ENCODE measurements at places on chromosomes 2 and 18. TPM values are rescaled to one million over a fixed set of nuclear protein-coding genes. Genes with fewer than 3 reads are reported as not detected.

DNA sequence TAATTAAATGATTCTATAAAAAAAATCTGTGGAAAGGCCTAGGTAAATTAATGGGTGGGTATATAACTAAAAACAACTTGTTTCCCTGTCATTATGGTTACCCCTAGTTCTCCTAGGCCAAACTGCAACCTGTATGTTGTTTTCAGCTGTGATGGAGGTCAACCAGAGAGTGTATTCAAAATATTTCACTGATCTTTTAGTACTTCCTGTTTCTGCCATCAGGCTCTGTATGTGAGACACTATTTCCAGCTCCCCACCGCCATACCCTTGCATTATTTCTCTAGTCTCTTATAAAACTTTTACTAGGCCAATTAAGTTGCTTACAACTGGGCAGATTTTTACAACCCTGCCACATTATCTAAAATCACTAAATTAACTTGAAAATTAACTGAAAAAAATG, 21.0 kb upstream of the CDKL4 start:
- no peak for DNase-seq
- no peaks in the 10 kb centered on the region for H3K36me3 ChIP-seq
- no peak overlapping the region for H3K4me3 ChIP-seq
- H3K27me3 ChIP-seq, result no peaks in the 10 kb centered on the region

DNA sequence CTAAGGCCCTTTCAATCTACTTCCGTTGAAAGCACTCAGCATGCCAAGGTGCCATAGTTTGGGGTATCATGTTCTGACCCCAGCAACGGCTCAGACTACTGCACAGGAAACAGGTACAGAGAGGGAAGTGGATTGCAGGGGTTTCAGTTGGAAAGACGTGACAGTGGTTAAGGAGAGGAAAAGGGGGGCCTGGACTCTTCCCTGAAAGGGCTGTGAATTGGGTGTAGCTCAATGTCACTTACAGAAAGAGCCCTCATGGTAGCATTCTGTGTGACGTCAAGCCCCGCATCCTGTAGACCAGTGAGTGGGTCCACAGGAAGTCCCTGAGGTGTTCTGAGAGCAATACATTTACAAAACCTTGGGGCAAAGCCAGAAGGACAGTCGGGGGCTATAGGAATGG, 121.5 kb upstream of the GYPC start:
- no peak overlapping the region for H3K27ac ChIP-seq
- H3K27me3 ChIP-seq, result no peaks in the 10 kb centered on the region
- no peak for DNase-seq
- no peaks in the 10 kb centered on the region for H3K36me3 ChIP-seq

GRCh38 chr2:70104231-70105111, 17.2 kb downstream of the PCBP1 start:
- peak; percentile 78 for DNase-seq
- H3K27me3 ChIP-seq, result no peaks in the 10 kb centered on the region
- H3K36me3 ChIP-seq, result no peaks in the 10 kb centered on the region
- no peak overlapping the region for H3K27ac ChIP-seq
- no peak overlapping the region for H3K4me3 ChIP-seq

GRCh38 chr2:11657646-11658045, 12.3 kb downstream of the NTSR2 start:
- H3K27me3 ChIP-seq, result no peaks in the 10 kb centered on the region
- H3K36me3 ChIP-seq, result no peaks in the 10 kb centered on the region
- no peak overlapping the region for H3K27ac ChIP-seq
- no peak for DNase-seq
- H3K4me1 ChIP-seq, result peaks cover 6% of the 10 kb centered on the region

DNA sequence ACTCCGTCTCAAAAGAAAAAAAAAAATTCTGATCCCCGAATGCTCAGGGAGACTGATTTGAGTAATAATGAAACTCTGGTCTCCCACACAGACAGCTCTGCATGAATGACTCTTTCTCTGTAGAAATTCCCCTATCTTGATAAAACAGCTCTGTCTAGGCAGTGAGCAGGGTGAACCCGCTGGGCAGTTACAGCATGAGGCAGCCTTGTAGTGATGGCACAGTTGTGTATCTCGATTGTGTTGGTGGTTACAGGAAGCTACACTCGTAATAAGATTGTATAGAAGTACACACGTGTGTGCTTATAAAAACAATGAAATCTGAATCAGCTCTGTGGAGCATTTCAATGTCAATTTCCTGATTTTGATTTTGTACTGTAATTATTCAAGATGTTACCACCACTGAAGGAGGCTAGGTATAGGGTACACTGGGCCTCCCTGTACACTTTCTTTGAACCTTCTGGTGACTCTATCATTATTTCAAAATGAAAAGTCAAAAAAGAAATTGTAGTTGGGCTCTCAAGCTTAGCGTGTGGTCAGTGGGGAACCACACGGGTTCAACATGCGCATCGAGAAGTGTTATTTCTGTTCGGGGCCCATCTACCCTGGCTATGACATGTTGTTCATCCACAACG, 34.9 kb upstream of the ATP8B1 start:
- no peak overlapping the region for H3K27ac ChIP-seq
- no peak for DNase-seq
- H3K4me3 ChIP-seq, result no peak overlapping the region
- H3K27me3 ChIP-seq, result no peaks in the 10 kb centered on the region
- no peaks in the 10 kb centered on the region for H3K4me1 ChIP-seq

DNA sequence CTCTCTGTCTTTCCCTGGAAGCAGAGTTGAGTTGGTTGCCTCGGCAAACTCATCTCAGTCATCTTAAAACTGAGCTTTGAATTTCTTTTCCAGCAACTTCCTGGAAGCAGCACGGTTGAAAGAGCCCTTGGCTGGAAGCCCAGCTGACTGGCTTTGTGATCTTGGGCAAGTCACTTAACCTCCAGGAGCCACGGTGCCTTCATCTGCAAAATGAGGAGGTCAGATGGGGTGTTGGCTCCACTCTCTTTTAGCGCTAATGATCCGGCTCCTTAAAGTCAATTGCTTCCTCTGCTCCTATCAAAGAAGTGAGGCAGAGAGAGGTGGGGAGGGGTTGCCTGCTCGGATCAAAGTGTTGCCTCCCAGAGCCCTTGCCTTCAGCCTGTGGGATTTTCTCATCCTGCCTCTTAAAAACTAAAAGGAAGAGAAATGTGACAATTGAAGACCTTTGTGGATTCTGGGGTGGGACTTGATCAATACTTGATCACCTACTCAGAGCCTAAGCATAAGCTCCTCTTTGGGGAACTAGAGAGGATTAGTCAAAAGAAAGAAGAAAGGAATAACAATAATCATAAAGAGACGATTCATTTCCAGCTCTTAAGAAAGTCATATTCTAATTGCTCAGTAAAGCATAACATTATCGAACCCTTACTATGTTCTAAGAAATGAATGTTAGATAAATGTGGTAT, 86.6 kb downstream of the MYCN start:
- no peak for DNase-seq
- no peak overlapping the region for H3K4me3 ChIP-seq
- no peaks in the 10 kb centered on the region for H3K27me3 ChIP-seq
- no peak overlapping the region for H3K27ac ChIP-seq
- no peaks in the 10 kb centered on the region for H3K4me1 ChIP-seq
- no peaks in the 10 kb centered on the region for H3K36me3 ChIP-seq

GRCh38 chr2:150977296-150977695, 284.4 kb downstream of the RBM43 start:
- DNase-seq, result no peak
- H3K4me1 ChIP-seq, result no peaks in the 10 kb centered on the region
- H3K4me3 ChIP-seq, result no peak overlapping the region
- H3K27me3 ChIP-seq, result no peaks in the 10 kb centered on the region
- no peak overlapping the region for H3K27ac ChIP-seq
- no peaks in the 10 kb centered on the region for H3K36me3 ChIP-seq

- no peak overlapping the region for H3K4me3 ChIP-seq
- no peaks in the 10 kb centered on the region for H3K4me1 ChIP-seq
- DNase-seq, result no peak
- no peaks in the 10 kb centered on the region for H3K36me3 ChIP-seq
- H3K27ac ChIP-seq, result no peak overlapping the region
Observed at GRCh38 chr2:2832657-2833056, 501.6 kb upstream of the MYT1L start.

DNA sequence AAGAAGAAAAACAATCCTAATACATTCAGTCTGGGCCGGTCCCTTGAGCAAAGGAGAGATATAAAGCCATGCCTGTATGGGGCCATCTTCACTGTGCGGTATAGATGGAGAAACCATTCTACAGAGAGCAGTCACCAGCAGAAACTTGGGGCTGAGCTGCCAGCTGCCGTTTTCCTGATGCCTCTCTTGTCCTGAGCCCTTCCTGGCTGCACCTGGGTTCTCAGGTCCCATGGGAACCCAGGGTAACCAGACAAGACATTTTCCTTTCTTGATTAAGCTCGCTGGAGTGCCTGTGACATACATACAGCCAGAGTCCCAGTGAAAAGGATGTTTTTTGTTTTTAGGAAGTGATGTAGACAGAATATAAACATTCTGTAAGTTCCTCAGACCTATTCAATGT, 5.3 kb upstream of the METTL21A start:
- no peaks in the 10 kb centered on the region for H3K36me3 ChIP-seq
- H3K4me3 ChIP-seq, result no peak overlapping the region
- H3K4me1 ChIP-seq, result peaks cover 1% of the 10 kb centered on the region
- DNase-seq, result no peak
- no peaks in the 10 kb centered on the region for H3K27me3 ChIP-seq

GRCh38 chr2:14543284-14543683, 89.2 kb upstream of the LRATD1 start:
- no peak for DNase-seq
- H3K36me3 ChIP-seq, result no peaks in the 10 kb centered on the region
- no peaks in the 10 kb centered on the region for H3K4me1 ChIP-seq
- H3K4me3 ChIP-seq, result no peak overlapping the region
- H3K27ac ChIP-seq, result no peak overlapping the region

DNA sequence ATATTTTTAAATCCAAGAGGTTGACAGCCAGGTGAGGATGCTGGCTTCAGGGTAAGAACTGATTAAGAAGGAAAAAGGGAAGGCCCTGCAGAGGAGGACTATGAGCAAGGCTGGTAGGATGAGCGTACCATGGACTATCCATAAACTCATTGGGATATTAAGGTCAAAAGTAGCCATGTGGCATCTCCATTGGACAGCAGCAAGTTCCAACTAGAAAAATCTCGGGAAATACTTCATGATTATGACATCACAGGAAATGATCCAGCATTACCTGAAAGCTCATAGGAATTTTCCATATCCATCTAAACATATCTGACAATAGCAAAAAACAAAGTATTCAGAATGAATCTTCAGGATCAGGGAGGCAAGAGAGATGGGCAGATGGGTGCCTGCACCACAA, 34.2 kb downstream of the TGFA start:
- H3K27me3 ChIP-seq, result no peaks in the 10 kb centered on the region
- H3K4me3 ChIP-seq, result no peak overlapping the region
- no peaks in the 10 kb centered on the region for H3K36me3 ChIP-seq
- no peak for DNase-seq
- no peak overlapping the region for H3K27ac ChIP-seq

GRCh38 chr2:216465579-216466195, 33.0 kb upstream of the RPL37A start:
- no peak for DNase-seq
- H3K4me3 ChIP-seq, result no peak overlapping the region
- H3K4me1 ChIP-seq, result no peaks in the 10 kb centered on the region
- H3K27me3 ChIP-seq, result no peaks in the 10 kb centered on the region

DNA sequence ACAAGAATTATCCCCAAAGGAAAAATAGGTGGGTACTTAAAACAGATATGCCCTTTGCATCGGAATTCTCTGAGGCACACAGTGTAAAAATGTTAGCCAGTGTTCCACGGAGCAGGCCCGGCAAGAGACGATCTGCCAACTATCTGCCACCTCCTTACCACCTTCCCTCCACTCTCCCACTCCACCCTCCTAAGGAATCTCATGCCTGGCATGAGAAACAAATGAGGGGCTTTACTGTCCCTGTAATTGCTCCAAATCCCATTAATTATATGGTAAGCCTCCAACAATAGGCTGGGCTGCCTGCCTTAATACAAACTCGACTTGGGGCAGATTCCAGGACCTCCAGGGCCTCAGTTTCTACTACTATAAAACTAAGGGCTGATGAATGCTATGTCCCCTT, 102.3 kb downstream of the ZBTB7C start:
- no peak overlapping the region for H3K27ac ChIP-seq
- DNase-seq, result no peak
- H3K36me3 ChIP-seq, result no peaks in the 10 kb centered on the region
- no peak overlapping the region for H3K4me3 ChIP-seq
- no peaks in the 10 kb centered on the region for H3K27me3 ChIP-seq
- H3K4me1 ChIP-seq, result no peaks in the 10 kb centered on the region

DNA sequence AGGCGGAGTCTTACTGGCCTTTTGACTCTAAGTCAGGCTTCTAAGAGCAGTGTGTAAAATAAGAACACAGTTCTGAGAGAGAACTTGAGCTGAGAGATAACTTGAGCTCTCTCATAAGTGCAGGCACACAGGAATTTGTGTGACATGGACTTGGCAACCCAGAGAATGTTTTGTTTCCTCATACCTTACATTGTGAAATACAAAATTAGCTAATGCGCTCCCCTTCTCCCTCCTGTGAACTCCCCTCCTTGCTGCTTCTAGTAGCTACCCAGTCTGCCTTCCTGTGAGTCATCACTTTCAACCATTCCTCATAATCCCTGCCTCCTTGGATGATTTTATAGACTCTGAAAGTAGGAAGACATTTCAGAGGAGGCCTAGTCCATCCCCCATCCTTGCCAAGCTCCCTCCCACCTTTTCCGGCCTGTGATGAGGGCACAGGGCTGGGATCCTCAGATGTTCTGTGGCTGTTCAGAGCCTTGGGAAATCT, 22.6 kb downstream of the FER1L5 start:
- no peaks in the 10 kb centered on the region for H3K27me3 ChIP-seq
- H3K4me3 ChIP-seq, result no peak overlapping the region
- H3K27ac ChIP-seq, result no peak overlapping the region
- DNase-seq, result no peak
- no peaks in the 10 kb centered on the region for H3K36me3 ChIP-seq

- H3K36me3 ChIP-seq, result no peaks in the 10 kb centered on the region
- no peak overlapping the region for H3K4me3 ChIP-seq
Observed at GRCh38 chr2:168322325-168323007, 75.1 kb upstream of the STK39 start.

GRCh38 chr2:134258684-134259388, 5.0 kb downstream of the MGAT5 start:
- H3K27ac ChIP-seq, result no peak overlapping the region
- peaks cover 31% of the 10 kb centered on the region for H3K4me1 ChIP-seq
- H3K36me3 ChIP-seq, result no peaks in the 10 kb centered on the region
- peak; percentile 57 for DNase-seq

DNA sequence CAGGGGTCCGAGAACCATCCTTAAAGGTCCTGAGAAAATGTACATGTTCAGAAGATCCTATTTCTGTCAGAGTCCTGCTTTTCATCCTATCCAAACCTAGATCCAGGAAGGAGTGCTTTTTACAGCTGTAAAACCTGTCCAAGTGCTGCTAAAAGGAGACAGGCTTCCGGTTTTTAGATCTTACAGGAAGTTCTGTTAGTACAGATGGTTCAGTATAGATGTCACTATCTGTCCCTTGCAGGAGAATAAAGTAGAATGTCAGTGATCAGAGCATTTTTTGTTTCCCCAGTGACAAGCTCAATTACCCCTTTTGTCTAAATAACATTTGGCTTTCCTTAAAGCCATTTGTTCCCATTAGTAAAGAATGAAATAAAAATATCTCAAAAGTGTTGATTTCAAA, 98.3 kb downstream of the NRP2 start:
- peaks cover 7% of the 10 kb centered on the region for H3K4me1 ChIP-seq
- no peak overlapping the region for H3K4me3 ChIP-seq
- H3K27me3 ChIP-seq, result no peaks in the 10 kb centered on the region
- no peaks in the 10 kb centered on the region for H3K36me3 ChIP-seq

The LOXL3 gene
- total RNA-seq, result 5.8 TPM

The ROCK2 gene
- total RNA-seq, result 47.7 TPM

The ITGB6 gene
- 3.6 TPM for total RNA-seq

The CABYR gene
- total RNA-seq, result 2.2 TPM

The KCNG3 gene
- total RNA-seq, result 1.3 TPM

The ABHD3 gene
- 4.8 TPM for total RNA-seq

The IL18R1 gene
- total RNA-seq, result 1.7 TPM

The GCKR gene
- 5.4 TPM for total RNA-seq

The MAL gene
- not detected for total RNA-seq

The ALPI gene
- total RNA-seq, result not detected

The TLX2 gene
- total RNA-seq, result not detected

Measured in ovary (tissue), 10 donors.